BJ (cell line): ENCODE measurements at places on chromosomes 5 and 9.

DNA sequence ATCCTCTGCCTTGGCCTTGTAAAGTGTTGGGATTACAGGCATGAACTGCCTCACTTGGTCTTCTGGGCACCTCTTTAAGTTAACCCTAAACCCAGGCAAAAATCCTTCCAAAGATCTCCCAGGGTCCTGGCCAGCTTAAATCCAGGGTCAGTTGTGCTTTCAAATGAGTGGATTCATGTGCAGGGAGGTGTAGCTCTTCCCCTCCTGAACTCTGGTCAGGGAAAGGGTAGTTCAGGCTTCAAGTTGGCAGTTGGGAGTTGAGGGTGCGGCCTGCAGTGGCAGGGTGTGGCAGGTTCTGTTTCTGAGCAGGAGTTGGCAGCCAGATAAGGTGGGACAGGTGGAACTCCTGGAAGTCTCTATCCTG lies 3.6 kb downstream of the HNRNPAB start:
- DNase-seq: no peak

DNA sequence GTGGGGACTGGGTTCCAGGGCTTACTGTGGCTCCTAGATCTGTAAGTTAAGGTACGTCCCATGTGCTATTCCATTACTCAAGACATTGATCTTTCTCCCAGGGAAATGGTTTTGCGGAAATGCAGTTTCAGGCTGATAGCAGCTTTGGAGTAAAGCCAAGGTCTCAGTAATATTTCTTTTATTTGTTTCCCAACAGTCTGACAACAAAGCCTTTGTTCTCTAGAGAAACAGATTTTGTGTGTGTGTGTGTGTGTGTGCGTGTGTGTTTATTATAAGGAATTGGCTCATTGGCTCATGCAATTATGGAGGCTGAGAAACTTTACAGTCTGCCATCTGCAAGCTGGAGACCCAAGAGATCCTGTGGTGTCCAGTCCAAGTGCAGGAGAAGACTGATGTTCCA lies 12.1 kb upstream of the POC5 start:
- DNase-seq: no peak

- no peak for DNase-seq
These were observed 211.6 kb upstream of the PANK3 start for GRCh38 chr5:168790671-168791250.

DNA sequence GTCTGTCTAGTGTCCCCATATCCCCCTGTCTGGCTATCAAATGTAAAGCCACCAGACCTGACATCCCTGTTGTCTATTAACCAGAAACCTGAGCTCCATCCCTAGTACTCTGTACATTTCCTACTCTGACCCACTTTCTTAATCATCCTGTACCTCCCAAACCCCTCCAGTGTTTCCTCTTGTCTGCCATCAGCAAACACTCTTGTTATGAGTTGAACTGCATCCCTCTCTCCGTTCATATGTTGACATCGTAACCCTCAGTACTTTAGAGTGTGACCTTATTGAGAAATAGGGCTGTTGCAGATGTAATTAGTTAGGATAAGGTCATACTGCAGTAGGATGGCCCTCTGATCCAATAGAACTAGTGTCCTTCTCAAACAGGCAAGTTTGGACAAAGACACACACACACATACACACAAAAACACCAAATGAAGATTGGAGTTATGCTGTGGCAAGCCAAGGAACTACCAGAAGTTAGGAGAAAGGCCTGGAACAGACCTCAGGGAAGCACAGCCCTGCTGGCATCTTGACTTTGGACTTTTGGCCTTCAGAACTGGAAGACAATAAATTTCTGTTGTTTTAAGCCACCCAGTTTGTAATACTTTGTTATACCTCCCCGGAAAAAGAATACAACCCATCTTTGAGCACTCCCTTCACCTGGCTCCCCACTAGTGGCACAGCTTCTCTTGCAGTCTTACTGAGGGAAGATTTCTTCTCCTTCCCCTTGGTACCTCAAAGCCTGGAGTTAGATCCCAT lies 180.0 kb upstream of the PTGER4 start:
- no peak for DNase-seq

- no peak for DNase-seq
These were observed 342.2 kb upstream of the ZNF608 start for GRCh38 chr5:125088522-125089105.

GRCh38 chr9:20472342-20473045 lies 149.8 kb downstream of the MLLT3 start:
- no peak for DNase-seq

DNA sequence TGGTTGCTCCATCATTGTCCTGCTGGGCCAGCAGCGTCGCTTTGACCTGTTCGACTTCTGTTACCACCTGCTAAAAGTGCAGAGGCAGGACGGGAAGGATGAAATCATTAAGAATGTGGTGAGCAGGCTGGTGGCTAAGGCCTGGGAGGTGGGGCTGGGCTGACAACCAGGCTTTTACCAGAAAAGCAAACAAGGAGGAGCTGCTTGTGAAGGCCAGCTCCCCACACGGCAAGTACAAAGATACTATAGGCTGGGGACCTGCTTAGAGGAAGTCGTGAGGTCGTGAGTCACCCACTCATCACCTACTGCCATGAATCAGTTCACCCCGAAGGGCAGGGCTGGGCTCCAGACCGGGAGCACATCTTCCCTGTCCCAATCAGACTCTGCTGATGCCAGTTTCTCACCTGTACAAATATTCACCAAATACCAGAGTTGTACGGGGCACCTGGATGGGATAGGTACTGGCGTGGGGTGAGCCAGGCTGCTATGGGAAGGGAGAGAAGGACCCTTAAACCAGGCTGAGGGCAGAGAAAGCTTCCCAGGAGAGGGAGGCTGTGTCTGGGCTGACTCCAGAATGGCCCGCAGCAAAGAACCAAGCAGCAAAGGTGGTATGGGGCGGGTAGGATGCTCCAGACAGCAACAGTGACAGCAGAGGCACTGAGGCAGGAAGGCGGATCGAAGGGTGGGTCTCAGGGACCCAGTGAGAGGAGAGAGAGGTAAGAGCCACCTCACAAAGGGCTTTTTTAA lies 69.3 kb upstream of the NIPAL4 start:
- peak; percentile 78 for DNase-seq

- peak; percentile 58 for DNase-seq
These were observed 101.7 kb downstream of the GDNF start for GRCh38 chr5:37738057-37738691.

DNA sequence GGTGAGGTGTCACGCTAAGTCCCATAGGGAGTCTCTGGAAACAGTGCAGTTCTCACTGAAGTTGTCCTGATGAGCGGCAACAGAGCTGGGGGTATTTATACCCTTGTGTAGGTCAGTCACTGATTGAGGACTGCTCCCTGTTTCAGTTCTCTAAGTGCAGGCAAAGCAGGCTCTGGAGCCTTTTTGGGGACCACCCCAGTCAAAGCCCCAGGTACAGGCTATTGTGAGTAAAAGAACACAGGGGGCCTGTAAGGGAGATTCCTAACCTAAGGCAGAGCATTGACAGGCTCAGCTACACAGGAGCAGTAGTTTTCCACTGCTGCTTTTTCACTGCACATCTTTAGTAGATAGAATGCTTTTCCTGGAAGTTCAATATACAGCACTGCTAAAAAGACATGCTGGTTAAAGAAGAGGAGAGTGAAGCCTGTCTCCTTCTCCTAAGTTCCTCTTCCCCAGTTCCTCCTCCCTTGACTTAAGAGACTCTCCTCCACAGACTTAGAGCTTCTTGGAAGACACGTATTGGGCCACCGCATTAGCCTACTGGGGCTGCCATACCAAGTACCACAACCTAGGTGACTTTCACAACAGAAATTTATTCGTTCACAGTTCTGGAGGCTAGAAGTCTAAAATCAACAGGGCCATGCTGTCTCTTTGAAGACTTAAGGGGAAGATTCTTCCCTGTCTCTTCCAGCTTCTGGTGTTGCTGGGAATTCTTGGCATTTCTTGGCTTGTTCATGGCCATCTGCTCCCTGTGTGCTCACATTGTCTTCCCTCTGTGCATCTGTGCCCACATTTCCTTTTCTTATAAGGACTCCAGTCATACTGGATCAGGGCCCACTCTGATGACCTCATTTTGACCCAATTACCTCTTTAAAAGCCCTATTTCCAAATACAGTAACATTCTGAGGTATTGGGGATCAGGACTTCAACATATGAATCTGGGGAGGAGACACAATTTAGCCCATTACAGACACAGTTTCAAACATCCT lies 221.0 kb downstream of the ESM1 start:
- DNase-seq: no peak

DNA sequence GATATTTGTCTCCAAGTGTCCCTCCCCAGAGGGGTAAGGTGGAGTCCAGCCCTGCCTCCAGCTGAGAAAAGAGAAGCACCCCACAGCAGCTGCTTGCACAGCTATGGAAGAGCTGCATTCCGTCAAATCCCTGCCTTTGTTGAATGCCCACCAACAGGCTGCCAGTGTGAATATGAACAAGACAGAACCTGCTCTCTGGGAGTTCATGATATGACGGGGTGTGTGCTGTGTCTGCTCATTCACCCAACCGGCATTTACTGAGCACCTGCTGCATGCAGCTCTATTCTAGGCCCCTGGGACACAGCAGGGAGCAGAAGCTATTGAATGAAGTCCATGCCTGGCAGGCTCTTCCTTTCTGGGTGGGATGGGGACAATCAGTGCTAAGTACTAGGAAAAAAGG lies 238.8 kb downstream of the GADD45G start:
- no peak for DNase-seq

DNA sequence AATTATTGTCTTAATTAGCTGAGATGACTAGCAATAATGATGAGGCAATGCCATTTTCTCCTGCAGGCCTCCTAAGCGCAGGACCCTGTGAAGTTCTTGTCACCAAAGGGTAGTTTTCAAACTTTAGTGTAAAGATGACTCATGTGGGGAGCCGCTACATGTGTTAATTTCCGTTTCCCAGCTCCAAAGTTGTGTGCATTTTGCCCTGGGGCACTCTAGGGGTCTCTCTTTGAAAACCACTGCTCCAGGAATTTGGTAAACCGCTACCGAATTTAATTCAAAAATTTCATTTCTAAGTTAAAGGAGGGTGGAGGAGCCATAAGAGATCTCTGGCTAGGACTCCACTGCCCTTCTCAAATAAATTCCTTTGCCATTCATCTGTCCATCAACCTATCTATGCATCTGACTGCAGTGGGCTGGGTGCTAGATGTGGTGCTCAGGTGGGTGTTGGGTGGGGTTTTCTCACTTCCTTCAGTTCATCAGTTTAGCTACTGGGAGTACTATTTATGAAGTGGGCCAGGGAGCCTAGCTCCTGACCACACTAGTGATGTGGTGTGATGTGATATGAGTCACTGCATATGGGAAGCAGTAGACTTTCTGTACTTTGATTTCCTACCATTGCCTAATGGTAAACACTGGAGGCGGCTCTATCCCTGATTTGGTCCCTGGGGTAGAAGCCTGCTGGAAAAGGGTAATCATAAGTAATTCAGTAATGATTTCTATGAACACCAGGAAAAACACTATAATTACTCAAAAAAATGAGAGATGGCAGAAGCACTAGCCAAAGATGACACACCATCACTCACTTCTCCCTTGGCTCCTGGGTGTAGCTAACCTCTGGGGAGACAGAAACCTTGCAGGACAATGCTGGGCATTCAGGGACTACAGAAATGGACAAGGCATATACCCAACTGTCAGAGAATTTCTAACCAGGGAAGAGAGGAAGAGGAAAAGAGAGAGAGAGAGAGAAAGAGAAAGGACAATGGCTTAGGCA lies 4.0 kb upstream of the ZSWIM6 start:
- DNase-seq: no peak

- DNase-seq: no peak
These were observed 23.5 kb upstream of the EIF4EBP3 start for GRCh38 chr5:140524003-140524402.

- peak; percentile 80 for DNase-seq
These were observed 11.2 kb downstream of the ACO1 start for GRCh38 chr9:32395510-32396216.

- no peak for DNase-seq
These were observed 7.8 kb upstream of the ANP32B start for GRCh38 chr9:97975376-97975775.

DNA sequence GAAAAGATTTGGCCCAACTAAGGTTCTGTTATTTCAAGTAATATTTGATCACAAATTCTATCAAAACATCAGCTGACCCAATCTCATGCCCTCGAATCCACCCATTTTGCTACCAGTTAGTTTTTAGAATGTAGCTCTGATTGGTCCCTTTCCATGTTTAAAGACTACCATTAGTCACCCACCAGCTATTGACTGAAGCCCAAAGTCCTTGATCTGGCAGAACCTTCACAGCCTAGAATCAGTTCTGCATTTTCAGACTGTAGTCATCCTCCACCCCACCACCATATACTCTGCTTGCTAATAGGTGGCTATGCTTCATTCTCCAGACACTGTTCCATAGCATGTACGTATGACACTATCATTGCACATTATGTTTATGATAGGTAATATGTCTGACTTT lies 182.2 kb upstream of the TARS1 start:
- DNase-seq: no peak

DNA sequence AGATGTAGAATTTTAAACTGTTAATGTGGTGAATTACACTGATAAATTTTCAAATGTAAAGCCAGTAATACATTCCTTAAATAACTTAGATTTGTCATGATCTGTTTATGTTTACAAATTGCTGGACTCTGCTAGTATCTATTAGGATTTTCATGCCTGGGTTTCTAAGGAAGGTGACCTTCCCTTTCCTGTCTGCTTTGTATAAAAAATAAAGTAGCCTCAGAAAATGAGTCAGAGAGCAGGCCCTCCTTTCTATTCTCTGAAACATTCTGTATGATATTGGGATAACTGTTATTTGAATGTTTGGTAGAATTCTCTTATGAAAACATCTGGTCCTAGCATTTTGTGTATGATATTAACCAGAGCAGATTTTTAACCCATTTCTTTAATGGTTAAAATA lies 255.3 kb downstream of the SYK start:
- no peak for DNase-seq

DNA sequence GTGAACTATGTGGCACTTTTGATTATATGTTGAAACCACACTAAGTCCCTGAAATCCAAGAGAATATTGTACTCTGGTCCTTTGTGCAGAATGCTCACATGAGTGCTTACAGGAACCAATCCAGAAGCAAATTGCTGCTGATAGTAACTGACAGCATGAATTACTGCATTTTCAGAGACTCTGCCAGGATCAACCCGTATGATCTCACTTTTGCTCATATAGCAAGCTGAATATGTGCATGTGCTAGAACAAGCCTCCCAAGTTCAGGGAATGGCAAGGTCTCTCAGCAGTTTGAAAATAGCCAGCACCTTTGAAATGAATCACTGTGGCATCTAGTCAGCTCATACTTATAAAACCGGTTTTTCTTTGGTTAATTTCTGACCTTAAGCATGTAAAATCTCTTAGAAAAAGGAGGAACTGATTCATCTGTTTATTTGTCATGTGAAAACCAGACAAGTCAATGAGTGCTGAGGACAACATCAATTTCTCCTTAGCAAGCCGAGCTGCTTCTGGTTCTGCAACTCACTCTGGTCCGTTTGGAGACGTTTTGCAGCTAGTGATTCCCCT lies 215.7 kb upstream of the ELL2 start:
- DNase-seq: peak; percentile 62

DNA sequence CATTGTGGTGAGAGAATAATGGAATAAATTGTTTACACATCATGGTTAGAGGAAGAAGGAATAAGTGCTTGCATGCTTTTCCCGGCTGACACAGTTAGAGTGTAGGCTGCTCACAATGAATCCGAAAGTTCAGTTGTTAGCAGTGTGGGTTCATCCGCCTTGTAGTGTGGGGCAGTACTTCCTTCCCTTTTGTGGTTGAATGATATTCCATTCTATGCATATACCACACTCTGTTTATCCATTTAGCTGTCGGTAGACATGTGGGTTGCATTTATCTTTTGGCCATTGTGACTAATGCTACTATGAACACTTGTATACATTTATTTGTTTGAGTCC lies 84.0 kb downstream of the COL5A1 start:
- DNase-seq: no peak
